Cortex of kidney (tissue), 1 donor: ENCODE measurements at places on chromosomes 12 and 14.

- DNase-seq: no peak
Measured at GRCh38 chr14:58702441-58703160, 64.8 kb downstream of the DACT1 start.

DNA sequence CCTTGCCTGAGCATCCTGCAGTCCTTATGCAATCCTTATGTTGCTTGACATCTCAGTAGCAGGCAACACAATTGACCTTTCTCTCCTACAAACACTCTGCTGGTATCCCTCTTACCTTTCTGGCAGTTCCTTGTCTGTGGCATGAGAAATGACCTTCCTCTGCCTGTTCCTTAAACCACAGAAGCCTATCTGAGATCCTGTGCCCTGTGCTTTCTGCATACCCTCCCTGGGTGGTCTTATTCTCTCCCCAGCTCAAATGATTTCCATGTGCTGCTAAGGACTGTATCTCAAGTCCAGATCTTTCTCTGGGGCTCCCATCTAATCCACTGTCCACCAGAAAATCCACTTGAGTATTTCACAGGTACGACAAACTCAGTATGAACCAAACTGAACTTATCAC is 2.0 kb upstream of the ARHGAP9 start:
- DNase-seq: no peak

- DNase-seq: no peak
Measured at GRCh38 chr12:26853303-26854030, 20.5 kb upstream of the ITPR2 start.

- DNase-seq: no peak
Measured at GRCh38 chr14:23164250-23164649, 19.2 kb downstream of the SLC7A8 start.

- DNase-seq: no peak
Measured at GRCh38 chr12:23290627-23291330, 658.7 kb downstream of the SOX5 start.

DNA sequence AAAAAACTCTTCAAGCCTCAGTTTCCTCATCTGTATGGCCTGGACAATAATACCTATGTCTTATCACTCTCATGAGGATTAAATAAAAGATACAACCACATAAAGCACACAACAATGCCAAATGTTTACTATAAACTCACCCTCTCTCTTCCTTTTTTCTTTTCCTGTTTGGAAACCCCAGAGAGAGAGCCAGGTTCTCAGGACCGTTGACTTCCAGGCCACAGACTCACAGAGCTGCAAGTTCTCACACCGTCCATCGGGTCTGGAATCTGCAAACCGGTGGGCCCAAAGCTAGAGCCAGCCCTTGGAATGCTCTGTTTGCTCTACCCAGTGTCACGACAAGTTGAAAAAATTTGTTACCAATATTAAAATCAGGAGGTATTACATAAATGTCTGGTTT is 4.6 kb upstream of the CD4 start:
- DNase-seq: no peak

- no peak for DNase-seq
Measured at GRCh38 chr12:27852117-27852516, 72.1 kb upstream of the MANSC4 start.

GRCh38 chr12:68336889-68337303 is 4.7 kb upstream of the MDM1 start:
- DNase-seq: no peak
